ENCODE measurements at places on chromosomes 3 and 15.

- DNase-seq: no peak
Measured at GRCh38 chr15:80266113-80266512, 14.1 kb upstream of the CTXND1 start.

DNA sequence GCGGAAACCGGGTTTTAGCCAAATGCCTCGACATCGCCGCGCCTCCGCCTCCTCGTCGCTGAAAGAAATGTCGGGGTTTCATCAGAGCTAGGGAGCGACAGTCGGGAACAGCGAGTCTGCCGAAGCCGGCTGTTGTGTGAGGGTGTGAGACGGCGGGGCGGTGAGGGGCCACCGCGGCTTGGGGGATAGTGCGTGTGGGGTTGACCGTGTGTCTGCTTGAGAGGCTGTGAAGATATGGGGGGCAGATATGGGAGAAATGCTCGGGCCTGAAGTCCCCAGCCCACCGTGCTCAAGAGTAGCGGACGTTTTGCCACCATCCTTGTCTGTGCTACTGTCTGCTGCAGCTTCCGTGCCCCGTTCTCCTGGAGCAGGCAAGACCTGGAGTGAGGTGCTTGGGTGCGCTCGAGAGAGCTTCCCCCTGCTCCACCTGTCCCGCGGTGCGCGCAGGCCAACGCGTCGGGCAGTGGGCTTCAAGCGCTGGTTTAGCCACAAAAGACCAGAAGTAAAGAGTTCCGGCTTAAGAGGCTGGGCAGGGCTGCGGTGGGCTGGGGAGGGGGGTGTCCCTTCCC lies 716 bp upstream of the ISLR2 start:
- DNase-seq: no peak

DNA sequence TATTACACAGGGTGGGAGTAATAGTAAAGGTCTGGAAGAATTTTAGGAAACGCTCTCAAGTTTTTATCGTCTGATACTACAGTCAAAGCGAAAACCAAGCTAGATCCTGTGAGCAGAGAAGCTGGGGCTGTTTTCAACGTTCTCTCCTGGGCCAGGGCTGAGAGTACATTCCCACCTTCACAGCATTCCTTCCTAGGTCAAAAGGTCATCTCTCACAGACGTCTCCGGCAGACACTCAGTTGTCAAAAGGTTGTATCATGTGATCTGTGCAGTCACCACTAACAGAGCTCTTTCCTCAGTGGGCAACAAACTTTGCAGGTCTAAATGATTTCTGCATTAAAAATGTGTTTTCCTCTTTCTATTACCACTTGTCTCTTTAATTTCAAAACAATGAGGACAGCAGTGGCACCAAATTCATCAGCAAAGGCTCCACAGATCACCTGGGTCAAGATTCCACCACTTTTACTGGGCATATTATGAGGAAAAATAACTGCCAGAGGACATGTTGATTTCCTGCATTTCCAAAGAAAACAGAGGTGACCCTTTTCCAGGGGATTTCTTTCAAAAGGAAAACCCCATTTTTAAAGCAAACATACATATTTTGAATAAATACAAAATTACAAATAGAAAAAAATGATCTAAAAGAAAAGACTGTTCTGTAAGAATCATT lies 41.9 kb downstream of the MEIS2 start:
- DNase-seq: no peak

- DNase-seq: no peak
Measured at GRCh38 chr15:101149864-101150722, 101.8 kb downstream of the CHSY1 start.

GRCh38 chr3:67357610-67358458 lies 296.6 kb downstream of the SUCLG2 start:
- peak; percentile 12 for DNase-seq
